Ovary (tissue), 10 donors: ENCODE measurements at places on chromosomes 7 and 10.

DNA sequence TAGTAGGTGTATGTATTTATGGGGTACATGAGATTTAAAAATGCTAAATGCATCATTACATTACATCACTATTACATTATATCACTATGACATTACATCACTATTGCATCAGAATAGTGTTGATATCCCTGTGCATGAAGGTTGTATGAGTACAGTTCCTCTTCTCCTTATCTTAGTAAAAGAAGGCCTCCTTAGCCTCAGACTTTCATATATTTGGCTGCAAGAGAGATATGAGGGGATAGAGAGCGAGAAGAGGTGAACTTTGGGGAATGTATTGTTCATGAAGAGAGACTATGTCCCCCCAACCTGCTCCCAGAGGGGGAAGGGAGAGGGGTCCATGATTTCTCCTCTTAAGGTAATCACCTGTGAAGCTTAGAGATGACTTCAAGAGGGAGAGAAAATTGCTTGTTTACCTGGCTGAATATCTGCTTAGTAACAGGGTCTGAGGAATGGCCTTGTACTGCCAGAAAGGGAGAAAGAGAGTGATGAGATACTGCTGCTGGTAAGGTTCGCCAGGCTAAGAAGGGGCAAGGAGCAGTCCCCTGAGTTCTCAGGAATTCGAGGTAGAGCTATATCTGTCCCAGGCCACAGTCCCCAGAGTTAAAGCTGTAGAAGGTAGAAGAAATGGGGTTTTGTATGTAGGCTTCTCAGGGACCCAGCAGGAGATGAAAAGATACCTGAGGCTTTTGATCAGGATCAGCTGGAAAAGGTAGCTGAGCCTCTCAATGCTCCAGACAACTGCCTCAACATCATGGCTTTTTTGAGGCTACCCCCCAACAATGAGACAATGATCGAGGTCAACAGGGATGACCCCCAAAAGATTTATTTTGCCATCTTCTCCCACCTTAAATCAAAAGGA lies 168.4 kb upstream of the WNT16 start:
- no peaks in the 10 kb centered on the region for H3K36me3 ChIP-seq
- DNase-seq = no peak
- no peak overlapping the region for H3K4me3 ChIP-seq
- no peaks in the 10 kb centered on the region for H3K27me3 ChIP-seq
- H3K4me1 ChIP-seq = no peaks in the 10 kb centered on the region

DNA sequence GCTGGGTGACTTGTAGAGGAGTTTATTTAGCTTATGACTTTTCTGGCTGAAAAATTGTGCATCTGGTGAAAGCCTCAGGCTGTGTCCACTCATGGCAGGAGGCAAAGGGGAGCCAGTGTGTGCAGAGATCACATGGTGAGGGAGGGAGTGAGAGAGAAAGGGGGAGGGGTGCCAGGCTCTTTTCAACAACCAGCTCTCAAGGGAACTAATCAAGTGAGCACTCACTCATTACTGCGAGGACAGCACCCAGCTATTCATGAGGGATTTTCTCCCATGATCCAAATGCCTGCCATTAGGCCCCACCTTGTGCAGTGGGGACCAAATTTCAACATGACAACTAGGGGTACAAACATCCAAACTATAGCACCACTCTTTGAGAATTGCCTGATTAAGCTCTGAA lies 590.2 kb downstream of the MAGI2 start:
- H3K27ac ChIP-seq = no peak overlapping the region
- DNase-seq = no peak
- H3K36me3 ChIP-seq = no peaks in the 10 kb centered on the region
- no peaks in the 10 kb centered on the region for H3K4me1 ChIP-seq

GRCh38 chr7:68203251-68203650 lies 1206.6 kb downstream of the TYW1 start:
- H3K4me1 ChIP-seq = no peaks in the 10 kb centered on the region
- no peak overlapping the region for H3K4me3 ChIP-seq
- H3K36me3 ChIP-seq = no peaks in the 10 kb centered on the region
- H3K27me3 ChIP-seq = no peaks in the 10 kb centered on the region
- H3K27ac ChIP-seq = no peak overlapping the region

DNA sequence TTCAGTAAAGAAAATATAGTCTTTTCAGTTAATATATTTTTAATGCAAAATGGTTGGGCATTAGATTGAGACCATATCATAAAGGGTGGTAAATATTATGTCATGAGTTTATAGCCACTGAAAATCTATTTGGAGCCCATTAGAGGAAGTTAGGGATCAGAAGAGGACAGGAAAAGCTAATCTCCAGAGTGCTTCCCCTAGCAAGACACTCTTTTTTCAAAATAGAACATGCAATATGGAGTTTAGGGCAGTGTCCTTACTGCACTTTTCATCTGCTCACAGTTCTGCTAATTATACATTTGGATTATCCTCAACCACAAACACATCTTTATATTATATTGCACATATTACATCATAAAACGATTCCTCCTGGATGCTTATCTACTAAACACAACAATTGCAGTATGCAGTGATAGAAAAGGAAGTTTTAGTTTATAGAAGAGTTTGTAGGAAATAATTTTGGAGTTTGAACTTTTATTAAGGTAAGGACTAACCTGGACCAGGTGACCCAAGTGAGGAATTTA lies 159.8 kb downstream of the PHF14 start:
- no peak overlapping the region for H3K27ac ChIP-seq
- no peaks in the 10 kb centered on the region for H3K27me3 ChIP-seq
- no peaks in the 10 kb centered on the region for H3K36me3 ChIP-seq
- DNase-seq = no peak
- H3K4me3 ChIP-seq = no peak overlapping the region
- no peaks in the 10 kb centered on the region for H3K4me1 ChIP-seq

- no peaks in the 10 kb centered on the region for H3K27me3 ChIP-seq
- no peak overlapping the region for H3K27ac ChIP-seq
- no peaks in the 10 kb centered on the region for H3K36me3 ChIP-seq
- H3K4me1 ChIP-seq = no peaks in the 10 kb centered on the region
- no peak for DNase-seq
- H3K4me3 ChIP-seq = no peak overlapping the region
These were observed 489.8 kb downstream of the NEBL start for GRCh38 chr10:20407357-20407756.

- no peaks in the 10 kb centered on the region for H3K27me3 ChIP-seq
- no peaks in the 10 kb centered on the region for H3K36me3 ChIP-seq
- H3K4me1 ChIP-seq = no peaks in the 10 kb centered on the region
- no peak overlapping the region for H3K4me3 ChIP-seq
- no peak overlapping the region for H3K27ac ChIP-seq
These were observed 867.3 kb downstream of the TYW1 start for GRCh38 chr7:67863911-67864310.

GRCh38 chr10:86111902-86112545 lies 254.6 kb downstream of the GRID1 start:
- H3K36me3 ChIP-seq = no peaks in the 10 kb centered on the region
- DNase-seq = no peak
- no peak overlapping the region for H3K27ac ChIP-seq
